Heart right ventricle (tissue), 16 donors: ENCODE measurements at places on chromosomes 7 and 10.

DNA sequence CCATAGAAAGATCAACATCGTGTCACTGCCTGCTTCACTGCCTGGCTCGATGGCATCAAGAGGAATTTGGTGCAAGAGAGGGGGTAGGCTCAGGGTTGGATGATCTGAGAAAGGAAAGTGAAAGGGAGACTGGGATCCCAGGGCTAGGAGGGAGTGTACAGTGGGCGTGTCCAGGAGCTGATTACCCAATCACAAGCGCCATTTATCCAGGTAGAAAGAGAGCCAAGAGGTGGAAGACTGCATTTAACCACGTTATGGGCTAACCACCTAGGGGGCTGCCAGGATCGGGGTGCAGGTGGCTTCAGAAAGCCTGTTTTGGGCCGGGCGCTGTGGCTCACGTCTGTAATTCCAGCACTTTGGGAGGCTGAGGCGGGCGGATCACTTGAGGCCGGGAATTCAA lies 10.3 kb downstream of the PODXL start:
- DNase-seq: no peak

GRCh38 chr7:156194813-156195212 lies 382.6 kb upstream of the SHH start:
- DNase-seq: no peak

- DNase-seq: no peak
Observed at GRCh38 chr7:98329791-98330373, 48.4 kb downstream of the BRI3 start.

DNA sequence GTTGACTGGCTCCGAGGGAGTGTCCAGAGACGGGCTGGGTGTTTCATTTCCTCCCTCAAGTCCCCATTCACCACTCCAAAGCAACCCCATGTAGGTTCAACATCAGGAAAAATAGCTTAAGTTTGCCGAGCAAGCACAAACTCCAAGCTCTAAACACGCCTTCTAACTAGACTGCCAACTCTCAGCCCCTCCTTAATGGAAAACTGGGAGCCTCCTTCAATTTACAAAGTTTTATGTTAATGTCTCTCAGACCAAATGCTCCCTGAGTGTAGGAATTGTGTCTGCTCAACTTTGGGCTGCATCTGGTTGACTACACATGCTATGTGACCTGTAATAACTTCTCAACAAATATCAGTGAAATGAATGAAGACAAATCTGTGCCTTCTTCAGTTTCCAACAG lies 87.5 kb downstream of the FAM204A start:
- no peak for DNase-seq

DNA sequence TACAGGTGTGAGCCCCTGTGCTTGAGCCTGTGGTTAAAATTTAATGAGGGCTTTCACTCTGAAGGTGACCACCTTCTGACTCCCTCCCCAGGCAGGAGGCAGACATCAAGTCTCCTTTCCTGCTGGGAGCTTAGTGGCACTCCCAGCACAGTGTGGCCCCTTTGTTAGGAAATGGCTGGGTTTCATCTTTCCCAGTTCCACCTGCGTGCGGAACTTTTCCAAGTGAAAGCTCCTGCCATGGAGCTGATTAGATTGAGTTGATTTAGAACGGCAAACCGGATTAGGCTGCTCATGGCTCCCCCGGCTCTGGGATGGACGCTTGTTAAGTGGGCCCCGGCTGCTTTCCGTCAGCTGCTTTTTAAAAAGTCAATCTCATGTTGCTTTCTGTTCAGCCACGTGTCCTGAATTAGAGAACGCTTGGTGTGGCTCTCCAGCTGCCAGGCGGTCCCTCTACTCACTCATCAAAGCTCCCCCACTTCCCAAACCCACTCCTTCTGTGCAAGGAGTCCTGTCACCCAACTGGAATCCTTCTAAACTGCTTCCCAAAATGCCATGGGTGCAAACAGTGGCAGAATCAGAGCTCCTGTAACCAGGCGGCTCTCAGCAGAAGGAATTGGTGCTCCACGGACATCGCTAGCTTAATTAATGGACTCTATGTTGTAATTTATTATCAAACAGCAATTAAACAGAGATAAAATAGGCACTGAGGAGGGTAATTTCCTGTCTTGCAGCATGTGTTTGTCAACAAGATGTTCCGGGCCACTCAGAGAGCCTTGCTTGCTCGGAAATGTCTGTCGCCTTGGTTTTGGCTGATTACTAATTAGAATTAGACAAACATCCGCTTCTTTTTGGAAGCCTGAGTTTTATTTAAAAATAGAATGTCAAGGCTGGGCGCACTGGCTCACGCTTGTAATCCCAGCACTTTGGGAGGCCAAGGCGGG lies 551.2 kb downstream of the GALNT17 start:
- DNase-seq: no peak

DNA sequence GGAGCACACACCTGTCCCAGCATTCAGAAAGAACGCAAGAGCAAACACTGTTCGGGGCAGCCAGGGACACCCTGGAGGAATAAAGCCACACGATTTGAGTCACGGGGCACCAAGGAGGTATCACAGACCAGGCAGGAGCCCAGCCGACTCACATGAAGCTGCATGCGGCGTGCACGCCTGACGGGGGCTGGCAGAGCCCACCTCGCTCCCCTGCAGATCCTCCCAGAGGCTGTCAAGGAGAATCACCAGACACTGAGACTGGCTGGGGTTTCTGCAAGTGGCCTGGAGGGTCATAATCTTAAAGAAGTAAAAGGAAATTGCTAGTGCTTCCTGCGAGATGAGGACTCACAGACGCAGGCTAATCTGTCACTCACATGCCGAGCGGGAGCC lies 61.6 kb downstream of the TCERG1L start:
- no peak for DNase-seq

DNA sequence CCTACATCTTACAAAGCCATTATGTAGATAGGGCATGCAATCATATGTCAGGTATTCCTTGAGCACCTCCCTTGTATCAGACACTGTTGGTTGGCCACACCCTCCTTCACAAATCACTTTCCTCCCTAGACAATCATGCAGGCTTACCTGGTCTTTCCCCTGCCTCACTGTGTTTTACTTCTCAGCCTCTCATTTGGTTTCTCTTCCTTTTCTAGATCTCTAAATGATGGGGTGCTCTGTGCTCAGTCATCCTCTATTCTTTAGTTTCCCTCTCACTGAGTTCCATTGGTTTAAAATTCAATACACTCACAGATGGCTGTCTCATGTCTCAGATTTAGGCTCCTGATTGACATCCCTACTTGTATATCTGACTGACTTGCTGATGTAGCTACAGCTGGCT lies 31.4 kb downstream of the ANK3 start:
- DNase-seq: no peak
